Activated naive CD4-positive, alpha-beta T cell treated with anti-CD3 and anti-CD28 coated beads for 36 hours (primary cell): ENCODE measurements at places on chromosomes 6 and 20. TPM values are rescaled to one million over a fixed set of nuclear protein-coding genes. Genes with fewer than 3 reads are reported as not detected.

GRCh38 chr6:63975699-63976098, 340.1 kb downstream of the PHF3 start:
- DNase-seq, result no peak

- no peak for DNase-seq
Measured at GRCh38 chr6:34333858-34334257, 58.6 kb downstream of the NUDT3 start.

DNA sequence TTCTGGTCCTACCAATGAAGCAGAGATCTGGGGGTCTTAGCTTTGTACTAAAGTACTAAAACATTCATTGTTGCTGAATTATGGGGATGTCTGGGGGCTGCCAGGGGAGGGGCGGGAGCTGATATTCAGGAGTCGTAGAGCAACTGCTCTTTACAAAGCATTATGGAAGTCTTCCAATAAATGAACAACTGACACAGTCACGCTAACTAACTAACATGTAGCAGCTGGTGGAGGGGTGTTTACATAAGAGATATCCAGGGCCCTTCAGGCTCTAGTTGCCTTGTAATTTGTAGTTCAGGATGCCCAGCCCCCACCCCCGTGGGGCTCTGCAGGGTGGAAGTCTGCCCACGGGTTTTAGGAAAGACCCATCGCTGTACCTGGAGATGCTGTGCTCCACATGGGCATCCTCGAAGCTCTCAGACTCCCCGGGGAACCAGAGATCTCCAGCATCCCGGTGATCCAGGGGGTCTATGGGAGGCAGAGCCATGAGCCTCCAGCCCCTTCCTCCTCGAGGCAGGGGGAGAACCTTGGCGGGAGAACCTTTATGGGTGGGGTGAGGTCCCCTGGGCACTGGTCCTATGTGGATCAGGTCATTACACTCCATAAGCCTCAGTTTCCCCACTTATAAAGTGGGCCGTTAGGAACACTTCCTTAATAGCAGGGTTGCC, 3.4 kb downstream of the TREM2 start:
- DNase-seq, result no peak

DNA sequence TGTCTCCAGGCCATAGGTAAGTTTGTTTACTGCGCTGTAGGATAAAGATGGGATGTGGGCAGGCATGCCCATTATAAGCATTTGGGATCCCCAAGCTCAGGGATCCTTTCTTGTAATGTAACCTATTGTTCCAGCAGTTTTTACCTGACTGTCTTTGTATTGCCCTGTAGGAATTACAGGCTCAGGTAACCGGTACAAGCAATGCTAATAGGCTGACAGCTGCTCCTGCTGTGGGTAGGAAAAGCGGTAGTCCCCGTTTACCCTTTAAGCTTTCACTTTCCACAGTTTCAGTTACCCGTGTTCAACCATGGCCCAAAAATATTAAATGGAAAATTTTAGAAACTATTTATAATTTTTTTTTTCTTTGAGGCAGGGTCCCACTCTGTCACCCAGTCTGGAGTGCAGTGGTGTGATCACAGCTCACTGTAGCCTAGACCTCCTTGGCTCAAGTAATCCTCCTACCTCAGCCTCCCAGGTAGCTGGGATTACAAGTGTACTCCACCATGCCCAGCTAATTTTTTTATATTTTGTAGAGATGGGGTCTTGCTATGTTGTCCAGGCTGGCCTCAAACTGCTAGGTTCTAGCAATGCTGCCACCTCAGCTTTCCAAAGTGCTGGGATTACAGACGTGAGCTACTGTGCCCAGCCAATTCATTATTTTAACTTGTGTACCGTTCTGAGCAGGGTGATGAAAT, 108.6 kb downstream of the CDYL start:
- no peak for DNase-seq

DNA sequence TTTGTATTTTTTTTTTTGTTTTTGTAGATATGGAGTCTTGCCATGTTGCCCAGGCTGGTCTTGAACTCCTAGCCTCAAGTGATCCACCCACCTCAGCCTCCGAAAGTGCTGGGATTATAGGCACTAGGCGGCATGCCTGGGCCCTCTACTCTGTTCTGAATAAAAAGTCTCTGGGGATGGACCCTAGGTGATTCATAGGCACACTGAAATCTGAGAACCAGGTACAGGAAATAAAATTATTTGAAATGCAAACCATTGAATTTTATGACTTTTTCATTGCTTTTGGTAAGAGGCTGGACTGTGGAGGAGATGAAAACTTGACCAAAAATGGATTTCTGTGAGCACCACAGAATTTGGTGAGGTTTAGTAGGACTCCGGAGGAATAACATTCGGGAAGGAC, 117.5 kb downstream of the PRIM2 start:
- DNase-seq, result no peak

DNA sequence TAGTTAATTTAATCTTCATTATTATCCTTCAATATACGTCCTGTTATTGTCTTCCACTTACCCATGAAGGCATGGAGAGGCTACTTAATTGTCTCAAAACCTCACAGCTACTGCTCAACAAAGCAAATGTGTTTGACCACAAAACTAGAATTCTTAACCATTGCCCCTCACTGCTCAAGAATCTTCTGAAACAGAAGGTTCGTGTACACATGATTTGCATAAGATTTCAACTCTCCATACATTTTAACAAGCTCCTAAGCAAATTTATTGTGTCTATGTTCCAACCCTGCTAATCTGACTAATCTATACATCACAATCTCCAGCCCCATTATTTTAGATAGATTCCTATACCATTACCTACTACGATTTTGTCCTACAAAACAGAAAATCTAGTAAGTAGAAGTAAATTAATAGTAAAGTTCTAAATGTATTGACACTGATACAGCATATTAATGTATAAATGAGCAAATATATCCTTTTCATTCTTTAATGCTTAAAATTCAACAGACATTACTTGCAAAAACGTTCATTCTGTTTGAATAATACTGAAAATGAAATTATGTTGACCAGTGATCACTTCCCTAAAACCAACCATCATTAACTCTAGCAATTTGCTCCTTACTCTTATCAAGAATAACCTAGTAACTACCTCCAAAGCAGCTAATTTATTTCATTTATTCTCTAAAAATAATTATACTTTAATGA, 89.7 kb upstream of the RNF217 start:
- DNase-seq, result no peak

GRCh38 chr6:132959639-132960326, 145.4 kb downstream of the RPS12 start:
- DNase-seq, result no peak

GRCh38 chr6:82348130-82348529, 15.5 kb upstream of the TPBG start:
- no peak for DNase-seq

The GJE1 gene
- not detected for total RNA-seq

DNA sequence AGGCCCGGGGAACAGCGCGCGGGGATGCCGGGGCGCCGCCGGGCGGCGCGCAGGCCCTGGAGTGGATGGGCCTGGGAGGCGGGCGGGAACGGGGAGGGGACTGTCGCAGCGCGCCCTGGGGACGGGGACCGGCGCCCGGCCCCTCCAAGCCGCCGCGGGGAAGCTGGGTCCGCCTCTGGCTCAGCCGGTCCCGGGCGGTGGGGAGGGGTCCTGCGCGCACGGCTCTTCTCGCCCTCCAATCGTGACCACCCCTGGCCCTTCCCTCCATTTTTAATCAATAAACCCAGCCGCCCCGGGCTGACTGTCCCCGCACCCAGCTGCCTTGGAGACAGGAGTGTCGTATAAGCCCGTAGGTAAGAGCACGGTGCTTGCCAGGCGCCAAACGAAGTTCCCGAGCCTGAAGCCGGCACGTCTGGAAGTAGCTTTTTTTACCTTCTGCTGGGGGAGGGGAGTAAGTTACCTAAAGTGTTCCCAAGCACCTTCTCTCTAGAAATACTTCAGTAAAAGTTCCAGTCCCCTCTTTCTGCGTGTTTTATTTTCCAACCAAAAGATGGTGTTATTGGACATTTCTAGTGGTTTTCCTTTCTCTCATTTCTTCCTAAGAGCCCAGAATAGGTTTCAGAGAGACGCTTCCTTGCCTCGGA, 780 bp upstream of the TAF4 start:
- peak; percentile 65 for DNase-seq

The EIF6 gene
- total RNA-seq, result 94.7 TPM

GRCh38 chr6:37205997-37206340, 36.0 kb downstream of the PIM1 start:
- no peak for DNase-seq

DNA sequence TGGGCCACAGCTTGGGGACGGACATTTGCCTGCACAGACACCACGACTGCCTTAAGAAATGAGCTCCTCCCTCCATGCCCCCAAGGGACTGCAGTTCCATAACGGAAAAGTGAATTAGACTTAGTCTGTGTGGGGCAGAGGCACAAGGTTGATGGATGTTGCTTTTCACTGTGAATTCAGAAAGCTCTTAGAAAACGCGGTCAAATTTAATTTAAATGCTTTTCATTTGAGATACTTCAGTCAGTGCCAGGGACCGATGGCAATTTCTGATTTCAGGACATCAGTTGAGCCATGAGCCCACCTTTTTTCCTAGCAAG, 356.4 kb downstream of the KIF16B start:
- no peak for DNase-seq

DNA sequence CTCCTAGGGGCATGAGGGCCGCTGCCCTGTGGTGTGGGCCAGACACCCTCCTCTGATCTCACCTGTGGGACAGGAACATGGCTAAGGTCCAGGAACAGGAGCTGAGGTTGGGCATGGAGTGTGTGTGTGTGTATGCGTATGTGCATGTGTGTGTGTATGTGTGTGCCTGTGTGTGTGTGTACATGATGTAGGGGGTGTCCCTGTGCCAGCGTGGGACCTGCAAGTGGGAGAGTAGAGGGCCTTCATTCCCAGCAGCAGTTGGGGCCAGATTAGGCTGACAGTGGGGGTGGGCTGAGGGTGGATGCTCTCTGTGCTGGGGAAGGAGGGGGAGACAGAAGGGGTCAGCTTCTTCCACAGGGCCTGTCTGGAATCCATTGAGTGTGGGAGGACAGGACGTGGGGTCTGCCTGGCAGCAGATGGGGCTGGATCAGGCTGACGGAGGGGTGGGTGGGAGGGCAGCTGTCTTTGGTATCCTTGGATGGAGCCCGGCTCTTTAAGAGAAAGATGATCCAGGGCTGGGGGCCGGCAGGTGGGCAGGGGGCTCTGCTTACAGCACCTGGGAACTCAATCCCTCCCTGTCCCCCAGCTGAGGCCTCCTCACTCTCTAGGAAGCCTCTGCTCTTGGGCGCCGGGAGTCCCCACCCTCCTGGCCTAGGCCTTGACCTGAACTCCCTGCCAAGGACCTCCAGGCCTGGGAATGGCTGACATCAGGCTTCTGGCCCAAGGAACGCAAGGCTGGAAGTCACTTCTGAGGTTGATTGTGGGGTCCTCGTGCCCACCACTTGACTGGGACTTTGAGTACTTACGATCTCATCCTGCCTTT, 44.0 kb downstream of the SPDEF start:
- DNase-seq, result no peak

DNA sequence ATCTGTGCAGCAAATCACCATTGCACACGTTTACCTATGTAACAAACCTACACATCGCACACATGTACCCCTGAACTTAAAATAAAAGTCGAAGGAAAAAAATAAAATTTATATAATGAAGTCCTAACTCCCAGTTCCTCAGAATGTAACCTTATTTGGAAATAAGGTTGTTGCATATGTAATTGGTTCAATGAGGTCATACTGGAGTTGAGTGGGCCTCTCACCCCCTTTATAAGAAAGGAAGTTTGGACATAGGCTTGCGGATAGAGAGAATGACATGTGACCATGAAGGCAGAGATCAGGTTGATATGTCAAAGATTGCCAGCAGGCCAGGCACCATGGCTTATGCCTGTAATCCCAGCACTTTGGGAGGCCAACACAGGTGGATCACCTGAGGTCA, 16.1 kb upstream of the ZBTB22 start:
- no peak for DNase-seq

The ARG1 gene
- not detected for total RNA-seq

DNA sequence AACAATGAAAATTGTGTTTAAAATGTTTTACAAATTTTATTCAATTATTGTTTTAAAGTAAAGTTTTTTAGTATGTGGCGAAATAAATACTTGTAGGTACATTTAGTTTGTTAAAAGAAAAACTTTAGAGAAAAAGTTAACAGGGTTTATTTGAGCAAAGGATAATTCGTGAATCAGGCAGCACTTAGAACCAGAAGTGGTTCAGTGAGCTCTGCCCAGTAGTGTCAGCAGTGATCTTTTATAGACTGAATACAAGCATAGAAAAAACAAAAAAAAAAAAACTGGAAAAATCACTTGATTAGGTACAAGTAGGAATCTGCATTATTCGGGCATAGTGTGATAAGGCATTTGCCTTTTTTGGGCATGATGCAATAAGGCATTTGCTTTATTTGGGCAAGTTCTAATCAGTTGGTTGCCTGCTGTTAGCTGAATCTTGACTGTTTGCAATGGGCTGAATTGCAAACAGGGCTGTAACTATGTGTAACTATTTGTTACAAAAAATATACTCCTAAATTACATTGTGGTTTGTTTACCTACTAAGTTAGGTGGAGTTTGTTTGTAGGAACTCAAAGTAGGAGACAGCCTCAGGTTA, 122.9 kb upstream of the MMS22L start:
- DNase-seq, result no peak

The STMND1 gene
- total RNA-seq, result not detected
